ENCODE measurements at places on chromosomes 16 and 17.
A peak's percentile ranks its signal among the peaks of the same experiment; 100 is the strongest.

- DNase-seq, result no peak
Observed at GRCh38 chr16:79191933-79192332, 408.6 kb downstream of the MAF start.

GRCh38 chr17:57253362-57254065, 2.8 kb upstream of the MSI2 start:
- DNase-seq, result no peak

- DNase-seq, result no peak
Observed at GRCh38 chr16:57137566-57138273, 45.3 kb downstream of the CPNE2 start.

DNA sequence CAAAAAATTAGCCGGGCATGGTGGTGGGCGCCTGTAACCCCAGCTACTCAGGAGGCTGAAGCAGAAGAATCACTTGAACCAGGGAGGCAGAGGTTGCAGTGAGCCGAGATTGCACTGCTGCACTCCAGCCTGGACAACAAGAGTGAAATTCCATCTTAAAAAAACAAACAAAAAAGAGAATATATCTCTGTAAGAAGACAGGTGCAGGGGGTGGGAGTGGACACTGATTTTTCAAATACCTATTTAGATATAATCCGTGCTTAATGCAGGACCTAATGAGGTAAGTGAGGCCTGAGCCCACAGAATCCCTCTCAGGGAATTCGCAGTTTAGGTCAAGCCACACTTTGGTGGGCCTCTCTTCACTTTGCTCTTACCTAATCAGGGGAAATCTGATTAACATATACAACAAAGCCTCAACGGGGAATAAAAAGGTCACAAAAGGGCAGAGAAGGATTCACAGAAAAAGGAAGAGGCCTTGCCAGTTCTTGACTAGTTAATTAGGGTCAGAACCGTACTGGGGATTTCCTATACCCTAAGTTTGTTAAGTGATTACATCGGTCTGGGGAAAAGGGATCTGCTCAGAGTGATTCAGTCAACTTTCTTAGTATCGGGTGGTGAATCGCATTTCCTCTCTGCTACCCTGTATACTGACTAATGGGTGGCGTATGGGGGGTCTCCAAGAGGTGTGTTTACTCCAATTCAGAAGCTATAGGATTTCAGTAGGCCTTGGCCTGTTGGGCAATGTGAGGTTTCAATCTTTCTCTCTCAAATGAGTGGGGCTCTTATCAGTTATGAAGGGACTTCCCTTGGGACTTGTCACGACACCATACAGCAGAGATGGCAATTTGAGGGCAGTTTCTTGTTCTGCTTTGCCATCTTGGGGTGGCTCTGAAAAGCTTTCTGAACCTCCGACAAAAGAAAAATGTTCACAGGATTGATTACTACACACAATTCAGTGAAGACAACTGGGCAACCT, 1.9 kb upstream of the NFAT5 start:
- DNase-seq, result peak; percentile 89

DNA sequence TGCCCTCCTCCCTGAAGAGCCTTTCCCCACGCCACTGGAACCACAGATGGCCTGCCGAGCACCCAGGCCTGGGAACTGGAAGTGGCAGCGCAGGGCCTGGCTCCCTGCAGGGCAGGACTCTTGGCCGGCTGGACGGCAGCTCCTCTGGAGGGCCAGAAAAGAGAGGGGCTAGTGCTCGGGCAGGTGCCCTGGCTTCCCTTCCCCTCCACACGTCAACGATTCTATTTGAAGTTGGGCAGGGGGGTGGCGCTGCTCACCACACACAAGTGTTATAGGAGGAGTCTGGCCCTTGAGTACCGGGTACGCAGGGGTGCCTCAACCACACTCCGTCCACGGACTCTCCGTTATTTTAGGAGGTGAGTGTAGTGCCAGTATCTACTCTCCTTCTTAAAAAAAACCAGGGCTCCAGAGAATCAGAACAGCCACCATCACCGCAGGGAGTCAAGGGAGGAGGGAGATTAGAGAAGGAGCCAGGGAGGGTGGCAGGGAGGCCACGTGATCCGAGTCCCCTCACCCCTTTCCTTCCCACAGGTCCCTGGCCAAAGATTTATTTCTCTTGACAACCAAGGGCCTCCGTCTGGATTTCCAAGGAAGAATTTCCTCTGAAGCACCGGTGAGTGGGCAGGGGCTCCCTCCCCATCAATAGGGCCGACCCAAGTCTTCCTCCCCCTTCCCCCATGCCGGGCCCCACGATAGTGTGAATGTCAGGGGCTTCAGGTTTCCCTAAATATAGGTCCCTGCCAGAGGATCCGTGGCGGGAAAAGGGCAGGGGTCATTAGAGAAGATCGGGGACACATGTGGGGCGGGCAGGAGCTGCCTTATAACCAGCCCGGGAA, 1.4 kb upstream of the ALDOA start:
- peak; percentile 74 for DNase-seq

DNA sequence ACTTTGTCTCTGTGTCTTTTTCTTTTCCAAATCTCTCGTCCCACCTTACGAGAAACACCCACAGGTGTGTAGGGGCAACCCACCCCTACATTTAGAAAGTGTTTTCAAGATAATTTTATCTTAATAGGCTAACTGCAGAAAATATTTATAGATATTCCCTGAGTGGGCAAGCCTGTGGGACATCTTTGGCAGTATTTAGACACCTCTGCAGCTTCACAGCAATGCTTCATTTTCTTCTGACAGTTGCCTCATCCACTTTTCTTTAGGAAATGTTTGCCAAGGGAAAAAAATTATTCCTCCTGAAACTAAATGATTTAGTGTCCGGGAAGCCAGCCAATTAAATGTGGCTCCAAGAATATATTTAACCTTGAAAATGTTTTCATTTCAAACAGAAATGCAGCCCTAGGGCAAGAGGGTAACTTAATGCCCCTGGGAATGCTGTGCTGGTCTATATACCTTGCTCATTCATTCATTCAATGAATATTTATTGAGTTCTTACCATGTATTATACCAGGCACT, 290.4 kb downstream of the ABCC12 start:
- DNase-seq, result no peak

GRCh38 chr16:88479793-88480760, 27.0 kb downstream of the ZFPM1 start:
- no peak for DNase-seq

GRCh38 chr17:31250229-31250628, 46.8 kb downstream of the OMG start:
- DNase-seq, result no peak

DNA sequence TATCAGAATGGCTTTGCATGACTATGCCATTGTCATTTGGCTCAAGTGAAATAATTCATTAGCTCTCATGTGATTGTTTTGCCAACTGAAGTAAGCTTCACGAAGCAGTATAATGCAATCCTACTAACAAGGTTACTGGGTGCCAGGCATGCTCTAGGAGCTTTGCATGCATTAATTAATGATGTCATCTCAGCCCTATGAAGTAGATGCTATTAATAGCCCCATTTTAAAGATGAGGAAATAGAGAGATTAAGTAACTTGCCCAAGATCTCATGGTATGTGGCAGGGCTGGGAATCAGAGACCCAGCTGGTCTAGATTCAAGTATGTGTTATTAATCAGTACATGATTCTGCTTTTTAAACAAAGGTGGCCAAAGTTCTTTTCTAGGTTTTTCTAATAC, 14.1 kb downstream of the KRT39 start:
- no peak for DNase-seq

GRCh38 chr16:11400076-11400475, 54.8 kb downstream of the RMI2 start:
- DNase-seq, result peak; percentile 39

DNA sequence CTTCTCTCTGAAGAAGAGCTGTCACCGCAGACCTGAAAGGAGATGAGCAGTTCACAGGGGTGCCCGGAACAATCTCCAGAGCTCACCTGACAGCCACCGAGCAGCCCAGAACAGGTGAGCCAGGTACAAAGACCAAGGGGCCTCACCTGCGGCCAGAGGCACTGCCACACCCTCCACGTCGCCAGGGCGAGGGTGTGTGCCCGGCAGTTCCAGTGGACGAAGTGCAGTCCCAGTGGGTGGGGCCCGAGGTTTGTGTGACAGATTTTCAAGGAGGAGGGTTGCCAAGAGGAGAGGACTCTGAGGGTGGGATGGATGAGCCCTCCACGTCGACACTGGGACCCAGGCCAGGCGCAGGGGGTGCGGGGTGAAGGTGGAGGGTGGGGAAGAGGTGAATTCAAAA, 61.7 kb downstream of the SMPD3 start:
- no peak for DNase-seq

DNA sequence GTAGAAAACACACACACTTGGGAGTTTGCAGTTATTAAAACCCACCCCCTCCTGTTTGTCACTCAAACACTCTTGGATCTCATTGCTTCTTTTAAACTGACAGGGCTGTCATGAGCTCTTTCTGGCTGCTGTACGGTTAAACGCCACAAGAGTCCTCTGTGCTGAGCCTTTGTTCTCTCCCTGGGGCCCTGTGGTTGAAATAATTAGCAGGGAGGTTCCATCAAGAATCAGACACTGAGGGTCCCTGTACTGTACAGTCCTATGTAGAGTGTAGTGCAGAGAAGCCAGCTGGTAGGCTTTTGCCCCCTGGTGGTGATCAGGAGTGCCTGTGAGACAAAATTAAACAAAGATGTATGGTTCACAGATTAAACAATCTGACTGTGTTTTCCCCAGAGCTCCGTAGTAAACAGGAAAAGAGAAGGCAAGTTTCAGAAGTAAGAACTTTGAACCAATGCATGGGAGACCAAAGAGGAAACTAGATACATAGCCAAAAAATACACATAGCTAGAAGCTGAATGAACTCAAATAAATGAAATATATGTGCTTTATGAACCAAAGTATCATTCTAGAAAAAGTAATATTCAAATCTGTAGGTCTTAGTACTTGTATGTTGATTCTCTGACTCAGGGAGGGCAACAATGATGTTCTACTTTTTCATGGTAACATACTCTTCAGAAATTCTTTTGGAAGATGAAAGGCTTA, 1.4 kb upstream of the SSH2 start:
- DNase-seq, result peak; percentile 79

DNA sequence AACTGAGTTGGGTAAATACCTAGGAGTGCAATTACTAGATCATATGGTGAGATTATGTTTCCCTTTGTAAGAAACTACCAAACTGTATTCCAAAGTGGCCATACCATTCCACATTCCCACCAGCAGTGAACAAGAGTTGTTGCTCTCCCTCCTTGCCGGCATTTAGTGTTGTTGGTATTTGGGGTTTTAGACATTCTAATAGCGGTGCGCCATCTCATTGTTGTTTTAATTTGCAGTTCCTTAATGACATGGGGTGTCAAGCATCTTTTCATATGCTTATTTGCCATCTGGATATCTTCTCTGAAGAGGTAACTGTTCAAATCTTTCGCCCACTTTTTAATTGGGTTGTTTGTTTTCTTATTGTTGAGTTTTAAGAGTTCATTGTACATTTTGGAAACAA, 164.2 kb upstream of the LHX1 start:
- DNase-seq, result no peak

DNA sequence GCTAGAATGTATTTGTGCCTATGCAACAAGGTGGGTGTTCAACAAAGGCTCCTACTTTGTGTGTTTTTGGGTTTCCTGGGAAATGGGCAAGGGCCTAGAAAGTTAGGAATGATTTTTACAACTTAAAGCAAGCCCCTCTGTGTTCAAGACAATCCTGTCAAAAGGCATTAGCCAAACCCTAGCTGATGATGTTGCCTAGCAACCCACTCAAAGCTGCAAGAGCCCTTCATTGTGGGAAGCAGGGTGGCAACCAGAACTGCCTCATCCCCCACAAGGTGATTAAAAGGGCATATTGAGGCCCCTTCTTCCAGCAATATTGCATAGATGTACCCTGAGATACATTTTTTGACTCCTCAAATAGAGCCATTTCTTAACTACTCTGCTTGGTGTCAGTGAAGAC, 16.0 kb upstream of the RASL10B start:
- DNase-seq, result no peak
